ENCODE measurements at places on chromosomes 12 and 14.
A peak's percentile ranks its signal among the peaks of the same experiment; 100 is the strongest.

- no peak for DNase-seq
Observed at GRCh38 chr14:37116933-37117849, 55.2 kb downstream of the SLC25A21 start.

GRCh38 chr14:51730098-51730497 lies 78.4 kb downstream of the FRMD6 start:
- DNase-seq: no peak

DNA sequence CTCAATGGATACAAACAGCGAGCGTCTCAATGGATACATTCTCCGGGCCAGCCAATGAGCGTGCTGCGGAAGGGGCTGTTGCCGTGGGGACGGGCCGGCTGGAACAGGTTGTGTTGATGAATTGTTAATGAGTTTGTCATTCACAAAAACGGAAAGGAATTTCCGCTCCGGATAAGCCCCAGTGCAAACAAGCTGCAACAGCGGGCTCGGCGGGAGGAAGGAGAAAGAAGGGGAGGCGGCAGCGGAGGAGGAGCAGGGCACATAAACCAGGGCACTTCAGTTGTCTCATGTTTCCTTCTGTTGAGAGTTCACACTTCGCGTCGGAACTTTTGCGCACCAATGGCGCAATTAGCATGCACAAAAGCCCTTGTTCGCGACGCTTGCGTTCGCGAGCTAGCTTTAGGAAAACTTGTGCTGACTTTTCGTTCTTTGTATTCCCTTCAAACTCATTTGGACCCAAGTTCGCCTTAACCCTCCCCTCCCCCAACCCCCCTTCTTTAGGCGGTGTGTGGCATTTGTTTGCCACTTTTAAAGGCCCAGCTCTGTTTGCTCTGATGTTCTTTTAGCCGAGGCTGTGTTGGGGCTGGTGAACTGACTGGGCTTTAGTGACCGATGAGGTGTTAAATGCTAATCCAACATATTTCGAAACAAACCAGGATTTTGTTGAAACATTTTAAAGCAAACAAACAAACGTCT lies at the start of gene DUSP6:
Gene DUSP6, minus strand, starts transcription at position 10 of the 696 bp plus-strand sequence. CDS start 462 bp downstream, outside the sequence.
- peak; percentile 91 for DNase-seq

- no peak for DNase-seq
Observed at GRCh38 chr12:20040831-20041230, 327.5 kb upstream of the PDE3A start.

GRCh38 chr12:2510045-2510444 lies 284.7 kb upstream of the FKBP4 start:
- no peak for DNase-seq

GRCh38 chr14:24389226-24389848 lies 9.5 kb upstream of the NYNRIN start:
- DNase-seq: no peak
